ENCODE measurements at places on chromosomes 6 and 20.
A peak's percentile ranks its signal among the peaks of the same experiment; 100 is the strongest.

DNA sequence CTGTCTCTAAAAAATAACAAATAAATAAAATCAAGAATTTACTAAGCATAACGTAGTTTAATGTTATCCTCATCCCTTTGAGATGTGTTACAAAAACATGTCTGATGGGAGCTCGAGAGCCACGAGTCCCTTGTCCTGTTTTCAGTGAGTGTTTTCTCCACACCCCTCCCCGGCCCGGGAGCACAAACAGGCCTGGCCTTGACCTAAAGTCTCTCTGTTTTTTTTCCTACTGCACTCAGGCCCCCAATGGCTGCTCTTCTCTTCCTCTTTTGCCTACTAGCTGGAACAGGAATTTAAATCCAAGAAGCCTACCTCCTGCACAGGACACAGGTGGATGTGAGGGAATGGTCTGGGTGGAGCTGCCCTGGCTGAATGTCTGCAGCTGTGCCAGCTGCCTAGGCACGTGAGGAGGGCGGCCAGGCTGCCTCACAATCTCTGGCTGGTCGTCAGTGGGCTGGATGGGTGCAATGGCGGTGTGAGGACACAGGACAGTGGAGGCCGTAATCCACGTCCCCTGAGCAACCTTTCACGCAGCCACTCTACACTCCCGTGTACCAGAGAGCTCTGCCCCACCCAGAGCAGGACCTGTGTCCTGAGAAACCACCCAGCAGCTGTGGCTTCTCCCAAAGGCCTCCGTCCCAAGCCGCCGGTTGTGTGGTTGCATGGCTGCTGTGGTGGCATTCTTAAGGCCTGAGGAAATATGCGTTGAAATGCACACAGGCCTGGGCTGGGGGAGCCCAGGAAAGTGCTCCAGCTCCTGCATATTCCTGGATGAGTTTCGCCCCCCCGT, 117.5 kb downstream of the FAM120B start:
- DNase-seq = no peak

- DNase-seq = no peak
These were observed 11.3 kb downstream of the TXNDC5 start for GRCh38 chr6:7899101-7899888.

DNA sequence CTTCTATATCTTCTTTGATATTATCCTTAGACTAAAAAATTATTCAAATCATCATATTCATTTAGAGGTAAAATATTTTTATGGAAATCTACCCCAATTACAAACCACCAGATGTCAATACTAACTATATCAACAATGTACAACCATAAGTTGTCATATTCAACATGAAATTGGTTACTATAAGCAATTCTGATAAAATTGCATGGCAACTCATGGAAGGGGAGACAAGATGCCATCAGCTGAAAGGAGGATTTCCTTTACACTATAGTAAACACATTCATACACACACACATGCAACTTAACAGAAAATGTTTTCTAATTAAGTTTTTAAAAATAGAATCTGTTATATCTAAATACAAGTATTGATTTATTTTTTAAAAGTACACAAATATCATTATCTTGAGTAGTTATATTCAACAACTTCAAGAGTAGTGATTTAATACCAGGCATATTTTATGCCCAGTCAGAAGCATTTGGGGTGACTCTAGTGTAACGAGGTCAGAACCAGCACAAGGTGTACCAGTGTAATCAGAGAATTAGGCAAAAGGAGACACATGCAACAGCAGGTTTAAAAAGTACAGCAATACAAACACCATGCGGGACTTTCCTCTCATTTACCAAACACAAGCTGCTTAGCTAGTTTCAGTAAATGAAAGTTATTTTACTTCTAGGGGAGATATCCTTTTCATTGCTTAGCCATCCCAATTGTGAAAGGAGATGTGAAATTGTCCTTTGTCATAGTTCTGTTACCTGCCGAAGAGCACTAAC, 1.0 kb downstream of the FILIP1 start:
- no peak for DNase-seq

DNA sequence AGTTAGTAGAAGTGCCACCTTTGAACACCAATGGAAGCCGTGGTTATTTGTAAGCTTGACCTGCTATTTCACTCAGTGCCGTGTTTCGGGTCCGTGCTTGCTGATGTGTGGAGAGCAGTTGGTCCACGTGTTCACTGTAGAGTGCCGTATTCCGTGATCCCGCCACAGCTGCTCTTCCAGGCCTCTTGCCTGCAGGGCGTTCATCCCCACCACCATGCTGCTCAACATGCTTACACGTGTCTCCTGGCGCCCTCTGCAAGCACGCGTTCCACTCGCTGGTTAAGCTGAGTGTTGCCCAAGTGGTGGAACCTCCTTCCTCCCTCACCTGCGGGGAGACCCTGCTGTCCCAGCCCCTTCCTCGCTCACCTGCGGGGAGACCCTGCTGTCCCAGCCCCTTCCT, 28.0 kb upstream of the DACT2 start:
- DNase-seq = no peak

DNA sequence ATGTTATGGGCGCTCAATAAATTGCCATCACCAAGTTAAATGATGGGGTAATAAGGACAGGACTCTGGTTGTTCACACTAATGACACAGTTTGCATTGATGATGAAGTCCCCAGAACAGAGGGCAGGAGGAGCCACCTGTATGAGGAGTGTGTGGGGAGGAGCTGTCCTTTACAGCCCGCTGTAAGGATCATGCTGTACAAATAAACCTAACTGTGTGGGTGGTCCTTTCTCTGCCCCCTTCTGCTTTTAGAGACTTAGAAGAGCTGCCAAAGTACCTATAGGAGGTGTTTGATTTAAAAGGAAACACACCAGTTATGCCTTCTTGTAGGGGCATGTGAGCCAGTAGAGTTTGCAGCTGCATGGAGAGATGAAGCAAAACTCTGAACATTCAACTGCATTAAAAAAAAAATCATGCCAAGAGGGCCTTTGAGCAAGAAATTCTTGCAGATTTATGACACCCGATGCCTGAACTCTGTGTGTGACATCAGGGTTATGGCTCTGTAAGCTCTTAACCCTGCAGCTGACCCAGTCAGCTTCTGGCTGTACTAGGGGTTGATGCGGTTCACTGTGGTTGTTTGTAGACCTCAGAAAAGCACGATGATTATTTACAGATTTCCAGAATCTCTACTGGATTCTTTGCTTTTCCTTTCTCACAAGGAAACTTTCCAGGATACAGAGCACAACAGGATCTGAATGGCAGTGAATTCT, 67.4 kb downstream of the UST start:
- DNase-seq = no peak

DNA sequence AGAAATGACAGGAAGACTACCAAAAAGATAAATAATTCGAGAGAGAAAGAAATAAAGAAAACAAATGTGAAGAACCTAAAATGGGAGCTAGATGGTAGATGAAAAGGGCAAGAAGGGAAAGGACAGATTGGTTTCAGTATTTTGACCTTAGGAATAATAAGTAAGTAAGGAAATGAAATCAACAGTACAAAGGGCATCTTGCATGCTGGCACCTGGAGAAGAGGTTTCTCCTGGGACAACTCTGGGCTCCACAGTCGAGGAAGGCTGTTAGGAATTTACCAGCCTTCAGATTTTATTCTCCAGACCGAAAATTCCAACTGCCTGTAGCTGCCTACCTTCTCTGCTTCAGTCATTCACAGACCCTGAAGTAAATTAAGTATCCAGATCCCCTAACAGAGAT, 80.5 kb downstream of the SMLR1 start:
- no peak for DNase-seq

DNA sequence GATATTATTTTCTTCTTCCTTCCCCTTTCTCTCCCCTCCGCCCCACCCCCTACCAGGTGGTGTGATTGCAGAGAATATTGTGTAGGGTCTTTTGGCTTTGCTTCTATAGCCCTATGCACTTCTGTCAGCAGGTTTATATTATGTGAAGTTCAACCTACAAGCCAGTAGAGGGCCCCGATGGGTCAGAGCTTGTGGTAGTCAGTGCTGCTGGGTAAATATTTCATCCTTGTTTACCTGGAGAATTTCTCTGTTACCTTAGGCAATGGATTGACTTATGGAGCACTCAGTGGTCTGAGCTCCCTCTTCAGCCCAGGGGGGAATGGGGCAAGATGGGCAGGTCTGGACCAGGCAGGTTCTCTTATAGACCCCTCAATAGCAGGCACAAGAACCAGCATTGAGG, 720.9 kb downstream of the GRIK2 start:
- DNase-seq = no peak

GRCh38 chr6:157723376-157723775, 99.7 kb upstream of the SNX9 start:
- DNase-seq = no peak

DNA sequence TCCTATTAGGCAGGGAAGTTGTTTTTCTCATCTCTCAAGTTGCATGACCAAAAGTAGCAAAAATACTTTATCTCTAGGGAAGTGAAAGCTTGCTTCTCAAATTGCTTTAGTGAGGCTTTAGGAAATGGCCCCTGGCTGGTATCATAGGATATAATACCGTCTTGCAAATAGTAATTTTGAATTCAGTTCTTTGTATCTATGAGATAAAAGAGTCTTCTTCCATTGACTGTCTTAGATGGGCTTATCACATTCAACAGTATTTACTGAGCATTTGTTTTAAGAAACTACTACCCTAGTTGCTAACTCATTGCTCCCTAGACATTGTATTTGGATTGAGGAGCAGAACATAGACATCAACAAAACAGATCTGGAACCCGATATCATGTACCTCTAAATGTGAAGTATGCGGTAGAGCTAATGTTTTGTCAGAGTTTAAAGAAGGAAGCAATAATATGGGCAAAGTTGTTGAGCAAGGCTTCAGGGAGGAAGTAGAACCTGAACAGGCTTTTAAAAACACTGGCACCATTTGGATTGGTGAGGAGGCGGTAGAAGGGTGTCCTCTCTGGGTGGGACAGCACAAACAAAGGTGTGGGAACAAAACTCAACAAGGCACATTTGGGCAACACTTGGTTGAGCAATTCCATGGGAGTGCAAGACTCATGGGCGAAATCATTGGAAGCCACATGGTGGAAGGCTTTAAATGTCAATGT, 101.5 kb downstream of the SGK1 start:
- no peak for DNase-seq

GRCh38 chr20:63939061-63939935, 16.9 kb downstream of the UCKL1 start:
- no peak for DNase-seq

- DNase-seq = no peak
These were observed 11.2 kb downstream of the NT5DC1 start for GRCh38 chr6:116111552-116112528.

DNA sequence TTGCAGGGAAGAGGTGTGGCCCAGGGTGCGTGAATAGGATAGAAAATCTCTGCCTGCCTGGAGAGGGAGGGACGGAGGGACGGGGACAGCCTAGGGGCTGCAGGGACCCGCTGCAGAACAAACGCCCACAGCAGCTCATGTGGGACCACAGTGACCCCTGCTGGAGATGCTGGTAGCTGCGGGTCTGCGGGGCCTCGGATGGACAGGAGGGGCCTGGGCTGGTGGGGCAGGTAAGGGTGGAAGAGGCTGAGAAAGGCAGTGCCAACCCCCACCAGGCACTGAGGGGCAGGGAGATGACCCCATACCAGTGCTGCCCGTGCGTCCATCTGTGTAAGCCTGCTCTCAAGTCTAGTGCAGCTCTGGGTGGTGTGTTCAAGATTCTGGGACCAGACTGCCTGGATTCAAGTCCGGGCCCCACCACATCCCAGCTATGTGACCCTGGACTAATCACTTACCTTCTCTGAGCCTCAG, 39.4 kb downstream of the KIAA1755 start:
- peak; percentile 37 for DNase-seq

DNA sequence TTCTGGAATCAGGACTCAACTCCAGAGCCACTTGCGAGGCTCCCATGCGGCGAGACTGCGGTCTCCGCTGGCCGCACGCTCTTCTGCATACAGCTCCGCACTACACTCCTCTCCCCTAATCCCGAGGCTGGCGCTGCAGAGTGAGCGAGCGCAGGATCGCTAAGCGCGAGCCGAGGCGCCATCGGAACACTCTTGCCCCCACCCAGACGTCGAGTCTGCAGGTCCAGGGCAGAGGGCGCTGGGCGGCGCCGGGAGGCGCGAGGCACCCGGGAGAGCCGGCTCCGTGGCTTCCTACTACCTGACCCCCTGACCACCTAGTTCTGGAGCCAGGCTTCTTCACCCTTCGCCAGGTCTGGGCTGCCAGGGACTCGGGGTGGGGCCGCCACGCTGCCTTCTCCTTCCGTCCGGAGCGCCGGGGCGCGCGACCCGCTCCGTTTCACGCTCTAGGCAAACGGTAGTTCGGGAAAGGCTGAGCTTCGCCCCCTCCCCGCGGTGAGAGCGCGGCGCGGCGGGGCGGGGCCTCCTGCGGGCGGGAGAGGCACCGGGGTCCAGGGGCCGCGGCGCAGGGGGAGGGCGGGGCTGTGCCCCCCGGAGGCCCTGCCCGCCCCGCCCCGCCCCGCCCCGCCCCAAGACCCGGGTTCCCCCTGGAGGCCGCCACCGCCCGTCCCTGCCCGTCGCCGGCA, 5.4 kb upstream of the TUBB2A start:
- DNase-seq = peak; percentile 48

DNA sequence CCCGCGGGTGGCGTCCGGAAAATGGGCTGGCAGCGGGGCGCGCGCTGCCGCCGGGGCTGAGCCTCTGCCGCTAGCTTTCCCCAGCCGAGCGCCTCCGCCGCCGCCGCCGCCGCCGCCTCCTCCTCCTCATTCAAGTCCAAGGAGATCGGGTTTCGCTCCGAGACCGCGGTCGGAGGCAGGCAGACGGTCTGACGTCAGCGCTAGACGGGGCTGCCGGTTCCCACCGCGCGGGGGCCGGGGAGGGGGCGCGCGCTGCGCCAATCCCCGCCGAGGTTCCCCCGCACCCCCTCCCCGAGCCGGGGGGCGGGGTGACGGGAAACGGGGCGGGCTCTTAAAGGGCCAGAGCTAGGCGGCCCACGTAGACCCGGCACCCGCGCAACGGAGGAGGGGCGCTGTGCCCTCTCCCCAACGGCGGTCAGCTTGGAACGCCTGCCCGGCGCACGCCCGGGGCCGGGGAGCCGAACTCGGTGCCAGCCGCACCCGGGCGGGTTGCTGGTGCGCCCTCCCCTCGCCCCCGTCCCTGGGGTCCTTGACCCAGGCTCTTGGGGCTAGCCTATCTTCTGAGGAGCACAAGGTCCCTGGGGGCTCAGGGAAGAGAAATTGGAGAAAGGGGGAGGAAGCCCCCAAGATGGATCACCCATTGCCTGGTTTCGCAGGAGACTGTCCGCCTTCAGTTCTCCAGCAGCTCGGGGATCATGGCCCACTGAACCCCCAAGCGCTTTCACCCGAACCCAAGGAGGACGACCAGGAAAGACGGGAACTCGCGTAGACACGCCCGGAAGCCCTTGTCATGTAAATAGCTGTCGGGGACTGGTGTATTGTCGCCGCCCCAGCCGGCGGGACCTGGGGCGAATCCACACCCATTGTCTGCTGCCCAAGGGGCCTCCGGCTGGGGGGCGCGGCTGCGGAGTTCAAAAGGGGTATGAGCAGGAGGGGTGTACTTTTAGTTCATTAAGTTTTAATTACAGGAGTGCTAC, at the start of gene PMEPA1:
PMEPA1 (minus strand) TSS at position 193 of the 977 bp plus-strand sequence. CDS start 433 bp downstream, outside the sequence.
- peak; percentile 93 for DNase-seq

- no peak for DNase-seq
These were observed 36.5 kb downstream of the DZANK1 start for GRCh38 chr20:18430172-18430826.
